ENCODE measurements at places on chromosomes 1 and 21. TPM values are rescaled to one million over a fixed set of nuclear protein-coding genes. Genes with fewer than 3 reads are reported as not detected.

DNA sequence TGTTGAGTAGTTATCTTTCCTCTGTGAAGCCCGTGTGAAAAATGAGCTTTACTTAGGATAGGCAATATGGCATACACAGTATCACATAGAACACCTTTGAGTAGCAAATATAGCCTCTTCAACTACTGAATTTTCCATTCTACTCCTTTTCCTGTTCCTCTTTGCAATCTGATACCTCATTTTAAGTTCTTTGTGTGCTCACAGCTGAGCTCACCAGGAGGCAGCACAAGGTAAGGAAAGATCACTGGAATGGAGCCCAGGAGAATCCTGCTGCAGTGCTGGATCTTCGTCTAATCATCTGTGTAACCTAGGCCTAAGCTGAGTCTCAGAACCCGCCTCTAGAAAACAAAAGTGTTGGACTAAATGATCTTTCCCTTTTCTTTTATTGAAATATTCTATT is 171.0 kb downstream of the LRRC40 start:
- peak; percentile 49 for DNase-seq

DNA sequence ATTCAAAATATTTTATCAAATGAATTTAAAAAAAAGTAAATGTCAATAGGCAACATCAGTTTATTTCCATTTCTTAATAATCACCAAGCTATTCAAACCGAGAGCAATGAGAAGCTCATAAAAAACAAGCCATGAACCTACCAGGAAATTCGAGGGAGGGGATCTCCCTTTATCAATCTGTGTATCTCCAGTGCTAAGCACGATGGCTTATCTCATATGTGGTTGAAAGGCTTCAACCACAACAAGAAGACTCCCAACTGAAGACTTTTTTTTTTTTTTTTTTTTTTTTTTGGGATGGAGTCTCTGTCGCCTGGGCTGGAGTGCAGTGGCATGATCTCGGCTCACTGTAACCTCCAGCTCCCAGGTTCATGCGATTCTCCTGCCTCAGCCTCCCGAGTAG is 833.3 kb downstream of the USP25 start:
- DNase-seq: no peak

GRCh38 chr1:77825131-77825709 is 45.8 kb downstream of the MIGA1 start:
- peak; percentile 56 for DNase-seq

GRCh38 chr1:156851779-156852417 is 7.0 kb downstream of the INSRR start:
- DNase-seq: no peak

- no peak for DNase-seq
These were observed 111.4 kb downstream of the KCND3 start for GRCh38 chr1:111878091-111878490.

DNA sequence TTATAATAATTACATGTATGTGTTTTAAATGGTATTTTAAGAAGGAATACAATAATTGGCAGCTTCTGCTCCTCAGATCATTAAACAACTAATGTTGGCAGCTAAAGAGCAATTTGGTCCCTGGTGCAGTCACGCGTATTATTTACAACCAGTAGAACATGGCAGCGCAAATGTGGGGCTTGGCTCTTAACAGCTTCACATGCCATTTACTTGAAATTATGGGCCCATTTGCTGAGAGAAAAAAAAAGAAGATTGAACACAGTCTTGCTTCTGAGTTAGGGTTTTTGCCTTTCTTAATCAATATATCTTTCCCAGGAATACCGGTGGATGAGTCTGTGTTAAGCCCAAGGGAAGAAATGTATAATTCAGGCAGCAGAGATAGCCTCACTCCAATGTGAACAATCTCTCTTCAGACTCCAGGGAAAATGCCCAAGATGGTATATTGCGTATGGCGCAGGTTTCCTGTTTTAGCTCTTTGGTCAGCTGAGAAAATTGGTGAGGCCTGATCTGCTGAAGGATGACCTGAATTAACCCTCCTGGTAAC is 174.5 kb downstream of the DISC1 start:
- DNase-seq: no peak

DNA sequence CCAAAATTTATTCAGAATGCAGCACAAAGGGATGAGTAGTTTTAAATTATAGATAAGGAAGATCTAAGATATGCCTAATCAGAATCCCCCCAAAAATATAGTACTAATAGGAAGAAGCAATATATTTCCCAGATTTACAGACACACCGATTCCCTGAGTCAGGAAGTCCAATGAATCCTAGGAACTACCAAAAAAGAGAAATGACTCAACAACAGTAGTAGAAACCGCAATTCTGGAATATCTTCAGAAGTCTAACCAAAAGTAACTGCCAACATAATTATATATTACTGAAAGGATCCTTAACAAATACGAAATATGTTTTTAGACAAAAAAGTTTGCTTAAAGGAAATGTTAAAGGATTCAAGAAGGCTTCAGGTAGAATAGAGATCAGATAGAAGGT is 10.3 kb downstream of the AHCTF1 start:
- DNase-seq: no peak

GRCh38 chr21:40134731-40135492 is 267.7 kb downstream of the PCP4 start:
- DNase-seq: no peak

DNA sequence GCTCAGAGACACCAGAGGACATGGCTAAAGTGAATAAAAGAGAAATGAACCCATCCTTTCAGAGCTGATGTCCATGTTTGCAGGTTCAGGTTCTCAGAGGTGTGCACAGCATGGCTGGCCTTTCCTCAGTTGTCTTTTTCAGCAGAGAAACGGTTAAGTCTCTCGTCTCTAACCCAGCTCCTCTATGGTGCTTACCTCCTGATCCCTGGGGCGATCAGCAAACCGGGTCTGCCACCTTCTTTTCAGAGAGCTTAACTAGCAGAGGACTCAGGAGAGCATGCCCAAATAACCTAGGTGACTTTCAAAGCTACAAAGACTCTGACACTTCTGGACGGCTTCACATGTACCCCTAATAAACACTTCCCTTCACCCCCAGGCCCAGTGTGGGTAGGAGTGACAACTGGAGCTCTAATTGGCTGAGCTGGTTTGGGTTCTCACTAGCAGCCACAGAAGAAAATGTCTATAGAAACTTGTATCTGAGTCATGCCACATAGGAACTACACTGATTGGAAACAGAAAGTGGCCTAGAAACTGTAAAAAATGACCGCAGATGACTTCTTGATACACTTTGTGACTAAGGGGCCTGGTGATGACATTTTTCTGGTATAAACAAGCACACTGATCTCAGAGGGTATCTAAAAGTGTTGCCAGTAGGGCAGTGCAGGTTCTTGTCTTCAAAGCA is at the start of gene AIM2:
Gene AIM2 (minus strand): TSS at position 329 of the 682 bp plus-strand sequence. CDS start 3,267 bp downstream, outside the sequence.
- no peak for DNase-seq

DNA sequence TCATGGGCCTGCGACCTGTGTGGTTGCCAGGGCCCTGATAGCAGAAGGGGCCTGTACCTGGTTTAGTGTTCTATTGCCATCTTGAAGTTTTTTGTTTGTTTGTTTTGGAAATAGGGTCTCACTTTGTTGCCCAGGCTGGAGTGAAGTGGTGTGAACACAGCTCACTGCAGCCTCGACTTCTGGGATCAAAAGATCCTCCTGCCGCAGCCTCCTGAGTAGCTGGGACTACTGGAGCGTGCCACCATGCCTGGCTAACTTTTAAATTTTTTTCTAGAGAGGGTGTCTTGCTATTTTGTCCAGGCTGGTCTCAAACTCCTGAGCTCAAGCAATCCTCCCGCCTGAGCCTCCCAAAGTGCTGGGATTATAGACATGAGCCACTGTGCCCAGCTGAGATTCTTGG is 72.9 kb downstream of the UBE2T start:
- no peak for DNase-seq

- peak; percentile 11 for DNase-seq
These were observed 24.4 kb downstream of the RC3H1 start for GRCh38 chr1:173997791-173998190.

DNA sequence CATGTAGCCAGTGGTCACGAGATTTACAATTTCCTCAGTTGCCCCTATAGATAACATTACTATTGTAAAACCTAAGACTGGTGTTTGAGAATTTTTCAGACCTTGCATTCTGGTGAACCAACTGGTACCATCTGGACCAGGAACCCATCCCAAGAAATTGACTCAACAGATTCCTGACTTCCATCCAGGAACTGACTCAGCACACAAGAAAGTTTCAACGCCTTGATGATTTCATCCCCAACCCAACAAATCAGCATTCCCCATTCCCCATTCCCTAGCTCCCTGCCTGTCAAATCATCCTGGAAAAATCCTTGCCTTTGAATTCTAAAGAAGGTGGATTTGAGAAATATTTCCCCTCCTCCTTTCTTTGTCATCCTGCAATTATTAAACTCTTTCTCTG is 529.8 kb upstream of the PRMT6 start:
- DNase-seq: peak; percentile 4

GRCh38 chr1:61439234-61439633 is 285.7 kb downstream of the TM2D1 start:
- DNase-seq: no peak

The RGSL1 gene
- not detected for polyA plus RNA-seq

The NBPF6 gene
- polyA plus RNA-seq: not detected

The KLHL12 gene
- polyA plus RNA-seq: 42.3 TPM

The TIMM17A gene
- polyA plus RNA-seq: 104 TPM

The ZBTB37 gene
- polyA plus RNA-seq: 2.8 TPM

The EDARADD gene
- not detected for polyA plus RNA-seq

The POU3F1 gene
- not detected for polyA plus RNA-seq

The S100A9 gene
- polyA plus RNA-seq: not detected

The LRRIQ3 gene
- 1.1 TPM for polyA plus RNA-seq

The CLCNKB gene
- 0.21 TPM for polyA plus RNA-seq

The TAS1R1 gene
- 0.05 TPM for polyA plus RNA-seq

Data from AG04450 (cell line).